ENCODE measurements at places on chromosomes 5 and 9. TPM values are rescaled to one million over a fixed set of nuclear protein-coding genes. Genes with fewer than 3 reads are reported as not detected.

Gene EQTN
- polyA plus RNA-seq = 0.30 TPM

Gene OLFM1
- polyA plus RNA-seq = 3.6 TPM

Gene CTNNAL1
- polyA plus RNA-seq = 68.9 TPM

Gene CARTPT
- not detected for polyA plus RNA-seq

Gene FRMD3
- polyA plus RNA-seq = 27.4 TPM

Gene OGN
- polyA plus RNA-seq = 30.2 TPM

Gene ENTREP1
- 2.9 TPM for polyA plus RNA-seq

Gene THBS4
- polyA plus RNA-seq = 12.2 TPM

Gene WWC1
- 7.6 TPM for polyA plus RNA-seq

GRCh38 chr5:135029477-135030122 is 4.4 kb downstream of the PITX1 start:
- DNase-seq = no peak

- no peak for DNase-seq
Observed at GRCh38 chr9:93295031-93295430, 111.1 kb downstream of the WNK2 start.

DNA sequence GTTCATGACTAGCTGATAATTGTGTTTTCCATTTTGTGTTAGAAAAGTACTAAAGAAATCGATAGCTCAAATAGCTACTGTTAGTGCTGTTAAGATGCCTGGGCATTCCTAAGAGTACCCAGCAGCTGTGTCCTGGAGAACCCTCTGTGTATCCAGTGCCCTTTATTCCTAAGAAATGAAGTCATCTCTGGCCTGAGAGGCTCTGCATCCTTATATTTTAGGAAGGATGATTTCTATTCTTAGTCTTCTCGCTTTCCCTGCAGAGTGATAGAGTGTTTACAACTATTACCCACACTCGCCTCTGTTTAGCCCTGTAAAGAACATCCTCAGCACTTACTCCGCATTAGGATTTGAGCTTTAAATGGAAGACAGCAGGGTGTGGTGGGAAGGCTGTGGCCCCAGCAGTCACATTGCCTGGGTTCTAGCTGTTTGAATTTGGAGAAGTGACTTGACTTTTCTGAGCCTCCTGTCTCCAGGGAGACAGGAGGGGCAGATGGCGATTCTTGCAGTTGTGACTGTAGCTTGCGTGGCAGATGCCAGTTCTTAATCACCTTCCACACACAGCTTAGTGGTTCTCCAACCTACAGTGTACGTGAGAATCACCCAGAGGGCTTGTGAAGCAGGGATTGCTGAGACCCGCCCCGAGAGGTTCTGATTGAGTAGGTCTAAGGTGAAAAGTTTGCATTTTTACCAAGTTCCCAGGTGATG is 177.2 kb upstream of the PITX1 start:
- no peak for DNase-seq

DNA sequence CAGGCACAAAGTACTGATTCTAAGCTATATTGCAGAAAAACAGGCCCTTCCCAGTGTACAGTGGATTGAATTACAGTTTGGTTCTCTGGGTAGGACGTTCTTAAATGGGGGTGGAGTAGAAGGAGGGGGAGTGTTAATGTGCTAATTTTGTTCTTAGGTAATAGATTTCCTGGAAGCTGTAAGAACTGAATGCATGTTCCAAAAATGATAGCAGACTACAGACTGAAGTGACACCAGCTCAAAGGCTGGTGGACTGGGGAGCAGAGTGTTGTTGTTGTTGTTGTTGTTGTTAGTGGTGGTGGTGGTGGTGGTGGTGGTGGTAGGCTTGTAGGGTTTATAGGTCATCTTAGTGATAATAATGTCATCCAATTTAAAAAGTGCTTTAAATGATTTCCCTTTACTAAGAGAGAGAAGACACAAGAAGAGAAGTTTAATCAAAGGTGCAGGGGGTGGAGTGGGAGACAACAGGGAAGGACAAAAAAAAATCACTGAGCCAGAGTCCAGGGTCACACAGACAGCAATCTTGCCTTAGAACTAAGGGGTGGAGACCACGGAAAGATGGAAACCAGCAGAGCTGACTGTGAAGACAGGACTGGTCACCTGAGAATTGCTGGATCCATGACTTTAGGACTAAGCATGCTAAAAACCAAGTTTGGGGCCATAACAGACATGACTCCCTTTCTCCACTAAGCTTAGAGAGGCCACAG is 27.0 kb downstream of the TTLL11 start:
- no peak for DNase-seq

- DNase-seq = no peak
Observed at GRCh38 chr5:87298692-87299362, 31.1 kb downstream of the RASA1 start.

DNA sequence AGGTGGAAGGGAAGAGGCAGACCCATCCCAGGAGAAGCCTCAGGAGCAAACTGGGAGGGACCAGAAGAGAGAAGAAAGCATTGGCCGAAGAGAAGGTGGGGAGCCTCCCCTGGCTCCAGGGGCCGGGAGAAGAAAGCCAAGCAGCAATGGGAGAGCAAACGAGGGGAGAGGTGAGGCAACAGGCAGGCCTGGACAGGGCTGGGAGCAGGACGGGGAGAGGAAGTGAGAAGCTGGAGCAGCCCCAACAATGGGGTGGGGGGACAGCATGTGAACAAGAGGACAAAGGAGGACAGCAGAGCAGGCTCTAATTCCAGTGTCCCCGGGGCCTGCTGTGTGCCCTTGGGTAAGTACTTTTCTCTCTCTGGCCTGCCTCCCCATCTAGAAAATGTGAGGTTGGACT is 115.3 kb downstream of the PSD2 start:
- DNase-seq = no peak

GRCh38 chr5:169978714-169979113 is 1.6 kb downstream of the INSYN2B start:
- DNase-seq = no peak

- DNase-seq = no peak
Observed at GRCh38 chr9:91714874-91715615, 235.0 kb downstream of the ROR2 start.

- DNase-seq = no peak
Observed at GRCh38 chr5:151224372-151224771, 480 bp upstream of the CCDC69 start.

DNA sequence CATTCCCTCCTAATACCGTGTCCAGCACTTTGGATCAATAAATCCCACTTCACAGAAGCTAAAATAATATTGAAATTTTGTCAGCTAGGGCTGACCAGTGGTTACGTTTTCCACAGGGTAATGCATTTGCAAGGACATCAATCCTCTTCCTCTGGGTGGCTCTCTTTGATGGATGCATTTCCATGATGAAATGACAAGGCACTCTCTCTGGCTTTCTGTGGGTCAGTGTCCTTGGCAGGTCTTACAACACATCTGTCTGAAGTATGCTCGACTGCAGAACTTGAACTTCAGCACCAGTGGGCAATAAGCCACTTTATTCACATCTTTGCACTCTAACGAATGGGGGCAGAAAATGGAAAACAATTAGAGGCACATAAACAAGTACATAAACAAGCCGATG is 330.1 kb downstream of the ADAMTS6 start:
- DNase-seq = no peak

GRCh38 chr5:171681677-171682076 is 103.9 kb upstream of the SMIM23 start:
- DNase-seq = no peak

DNA sequence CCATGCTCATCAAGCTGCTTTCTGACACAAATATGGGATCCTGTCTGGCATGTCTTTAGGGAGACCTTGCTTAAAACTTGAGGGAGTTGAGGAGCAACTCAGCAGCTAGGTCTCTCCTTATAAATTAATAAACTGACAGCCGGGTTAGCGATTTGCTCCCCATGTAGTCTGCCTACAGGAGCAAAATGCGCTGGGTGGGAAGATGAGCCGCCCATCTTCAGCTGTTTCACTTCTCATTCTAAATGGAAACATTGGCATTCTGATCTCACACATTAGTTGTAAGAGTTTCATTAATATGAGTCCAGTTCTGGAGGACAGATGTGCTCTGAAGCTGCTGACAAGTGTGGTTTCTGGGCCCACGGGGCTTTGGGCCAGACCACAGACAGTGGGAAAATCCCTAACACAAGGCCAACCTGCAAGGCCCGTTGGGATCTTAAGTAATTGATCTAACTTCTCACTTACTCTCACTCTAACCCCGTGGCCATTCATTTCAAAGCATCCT is 197.0 kb downstream of the MCTP1 start:
- DNase-seq = no peak

GRCh38 chr5:143142596-143143435 is 260.7 kb downstream of the NR3C1 start:
- DNase-seq = no peak

- no peak for DNase-seq
Observed at GRCh38 chr9:121612511-121612998, 38.9 kb upstream of the DAB2IP start.

DNA sequence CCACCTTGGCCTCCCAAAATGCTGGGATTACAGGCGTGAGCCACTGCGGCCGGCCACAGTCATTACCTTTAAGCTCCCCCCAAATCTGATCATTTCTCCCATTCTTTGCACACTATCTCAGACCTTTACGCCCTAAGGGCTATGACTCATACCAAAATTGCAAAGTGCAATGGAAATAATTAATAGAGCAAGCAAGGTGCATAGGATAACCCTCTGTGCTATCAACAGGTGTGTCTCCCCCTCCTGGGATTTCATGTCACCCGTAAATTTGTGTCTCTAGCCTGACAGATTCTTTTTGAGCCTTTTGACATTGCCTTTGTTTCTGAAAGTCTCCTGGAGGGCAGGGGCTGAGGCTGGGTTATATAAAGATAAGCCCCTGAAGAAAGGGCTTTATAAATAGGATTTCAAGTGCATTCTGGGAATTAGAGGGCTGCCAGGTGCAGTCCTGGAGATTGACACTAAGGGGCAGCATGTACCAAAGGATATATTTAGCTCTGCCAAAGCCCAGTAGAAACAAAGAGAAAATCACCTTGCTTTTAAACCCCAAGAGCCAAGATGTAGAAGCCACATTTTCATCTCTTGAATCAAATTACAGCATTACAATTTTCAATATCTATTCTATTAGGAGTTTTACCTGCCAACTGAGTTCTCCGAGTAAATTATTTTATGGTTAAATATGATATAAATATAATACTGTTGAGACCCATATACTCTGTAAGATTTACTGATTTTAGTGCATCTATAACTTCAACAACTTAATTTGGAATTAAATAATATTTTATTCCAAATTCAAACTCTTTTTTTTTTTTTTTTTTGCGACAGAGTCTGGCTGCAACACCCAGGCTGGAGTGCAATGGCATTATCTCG is 18.2 kb downstream of the S100Z start:
- peak; percentile 35 for DNase-seq

DNA sequence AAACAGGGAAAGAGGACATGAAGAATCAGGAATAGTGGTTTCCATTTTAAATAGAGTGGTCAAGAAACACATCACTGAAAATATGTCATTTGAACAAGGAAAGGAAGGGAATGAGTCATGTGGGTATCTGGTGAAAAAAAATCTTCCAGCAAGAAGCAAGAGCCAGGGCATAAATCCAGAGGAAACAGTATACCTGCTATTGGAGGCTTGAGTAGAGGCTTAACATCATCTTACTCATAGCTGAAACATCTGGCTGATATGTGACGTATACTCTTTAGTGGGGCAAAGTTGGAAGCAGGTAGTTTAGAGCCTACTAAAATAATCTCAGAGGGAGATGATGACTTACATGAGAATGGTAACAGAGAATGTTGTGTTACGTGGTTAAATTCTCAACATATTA is 517.2 kb downstream of the CAAP1 start:
- no peak for DNase-seq

GRCh38 chr9:1319436-1319835 is 269.3 kb downstream of the DMRT2 start:
- DNase-seq = no peak

DNA sequence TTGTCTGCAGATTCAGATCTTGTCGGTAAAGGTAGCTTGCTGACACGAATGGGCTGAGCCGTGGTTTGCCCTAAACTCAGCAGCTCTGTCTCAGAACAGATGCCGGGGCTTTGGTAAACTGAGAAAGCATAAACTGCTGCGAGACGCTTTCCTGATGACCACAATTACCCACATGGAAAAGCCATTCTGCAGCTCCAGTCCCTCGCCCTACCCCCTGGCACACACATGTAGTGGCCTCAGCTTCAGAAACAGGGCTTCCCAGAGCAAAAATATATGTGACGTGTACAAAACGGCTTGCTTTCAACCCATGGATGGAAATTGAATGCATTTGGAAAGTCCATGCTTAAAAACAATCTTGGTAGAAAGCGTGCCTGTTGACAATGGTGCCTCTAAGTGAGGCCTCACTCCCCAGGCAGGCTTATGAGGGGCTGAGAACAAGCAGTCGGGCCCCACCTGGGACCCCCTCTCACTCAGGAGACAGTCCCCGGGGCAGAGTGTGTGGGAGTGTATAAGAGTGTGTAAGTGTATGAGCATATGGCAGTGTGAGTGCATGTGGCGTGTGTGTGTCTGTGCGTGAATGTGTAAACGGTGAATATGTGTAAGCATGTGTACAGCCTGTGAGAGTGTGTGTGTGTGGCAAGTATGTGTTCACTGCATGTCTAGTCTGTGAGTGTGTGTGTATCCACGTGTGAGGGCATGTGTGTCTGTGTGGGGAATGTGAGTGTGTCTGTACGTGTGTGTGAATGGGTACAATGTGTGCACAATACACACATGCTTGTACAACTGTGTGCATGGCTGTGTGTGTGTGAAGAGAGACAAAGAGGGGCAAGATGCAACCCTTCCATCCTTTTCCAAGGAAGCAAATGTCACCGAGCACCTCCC is 88.2 kb upstream of the SMIM23 start:
- DNase-seq = no peak

DNA sequence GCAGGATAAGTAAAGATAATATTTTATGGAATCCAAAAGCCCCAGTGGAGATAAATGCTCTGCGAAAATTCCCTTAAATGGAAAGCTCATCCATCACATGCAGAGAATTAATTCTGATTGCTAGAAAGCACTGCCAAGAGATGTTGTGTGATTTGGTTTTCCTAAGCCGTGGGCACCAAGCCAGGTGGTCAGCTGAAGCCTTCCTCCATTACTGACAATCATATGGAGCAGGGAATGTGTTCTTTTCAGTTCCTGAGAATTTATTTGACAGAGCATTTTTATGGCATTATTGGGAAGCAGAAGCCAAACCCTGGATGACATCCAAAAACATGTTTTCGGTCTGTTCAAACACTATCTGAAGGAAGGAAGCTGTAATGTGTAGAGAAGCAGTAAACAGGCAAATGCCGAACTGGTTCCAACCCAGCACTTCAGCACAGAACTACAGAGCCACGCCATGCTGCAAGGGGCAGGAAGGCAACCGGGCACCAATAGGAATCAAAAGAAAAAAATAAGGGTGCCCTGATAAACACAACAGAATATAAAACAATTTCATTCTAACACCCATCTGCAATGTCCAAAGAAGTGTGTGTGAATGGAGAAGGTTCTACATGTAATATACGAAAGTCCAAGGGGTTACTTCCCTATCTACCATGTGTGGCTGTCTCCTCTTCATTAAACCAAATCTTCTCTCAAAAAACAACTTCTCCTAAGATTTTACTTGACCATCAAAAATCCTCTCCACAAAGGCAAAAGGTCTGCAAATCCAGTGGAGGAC is 12.3 kb downstream of the ARSB start:
- peak; percentile 41 for DNase-seq

DNA sequence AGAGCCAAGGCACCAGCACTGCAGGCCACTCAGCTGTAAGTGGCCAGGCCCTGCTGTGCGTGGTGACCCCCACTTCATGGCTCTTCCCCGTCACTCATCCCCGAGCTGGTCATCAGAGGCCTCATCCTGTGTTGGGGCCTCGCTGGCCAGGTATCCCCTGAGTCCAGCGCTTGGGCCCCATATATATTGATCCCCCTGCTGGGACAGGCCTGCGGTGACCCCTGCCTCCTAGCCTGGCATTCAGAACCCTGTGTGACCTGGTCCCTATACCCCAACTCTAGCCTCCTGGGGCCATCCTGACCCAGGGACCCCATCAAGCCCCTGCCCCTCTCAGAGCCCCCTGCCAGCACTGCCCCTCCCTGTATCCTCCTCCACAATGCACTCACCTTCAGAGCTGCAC is 12.7 kb downstream of the GBGT1 start:
- no peak for DNase-seq

All from left renal pelvis (tissue), 4 donors.